Activated T-helper 1 cell treated with Interleukin-2 at 50 U/mL for 16 hours (primary cell): ENCODE measurements at places on chromosomes 5 and 9.

DNA sequence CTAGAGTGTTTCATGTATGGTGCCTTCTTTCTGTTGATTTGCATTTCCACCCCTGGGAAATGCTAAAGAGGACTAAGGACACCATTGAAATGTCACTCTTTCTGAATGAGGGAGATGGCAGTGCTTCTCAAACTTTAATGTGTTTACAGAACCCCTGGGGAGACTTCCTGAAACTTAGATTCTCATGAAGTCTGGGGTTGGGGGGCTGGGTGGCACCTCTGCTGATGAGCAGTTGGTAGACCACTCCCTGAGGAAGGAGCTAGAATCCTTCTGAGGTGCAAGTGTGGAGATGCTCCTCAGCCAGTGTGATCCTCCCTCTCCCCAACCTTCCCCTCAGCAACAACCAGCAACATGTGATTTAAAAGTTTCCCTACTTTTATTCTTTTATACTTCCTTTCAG, 546.8 kb downstream of the LRRC70 start:
- DNase-seq = no peak

- no peak for DNase-seq
Observed at GRCh38 chr5:170534941-170535340, 31.1 kb downstream of the KCNIP1 start.

DNA sequence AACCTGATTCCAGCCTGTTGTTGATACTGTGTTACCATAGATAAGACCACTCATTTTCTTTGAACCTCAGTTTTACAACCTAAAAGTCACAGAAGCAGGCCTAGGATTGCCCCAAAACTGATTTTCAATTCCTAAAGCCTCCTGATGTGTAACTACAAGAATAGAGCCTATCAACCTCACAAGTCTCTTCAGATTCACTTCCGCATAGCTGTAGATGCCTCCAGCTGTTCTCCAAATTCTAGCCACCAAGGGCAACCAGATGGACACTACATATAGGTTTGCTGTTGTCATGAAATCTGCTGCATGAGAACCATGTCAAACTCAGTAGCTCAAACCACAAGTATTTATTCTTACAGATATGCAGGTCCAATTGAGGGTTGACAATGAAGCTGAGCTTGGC, 143.5 kb downstream of the SPATA31D1 start:
- DNase-seq = no peak

GRCh38 chr5:126628102-126628501, 27.4 kb downstream of the PHAX start:
- DNase-seq = no peak

DNA sequence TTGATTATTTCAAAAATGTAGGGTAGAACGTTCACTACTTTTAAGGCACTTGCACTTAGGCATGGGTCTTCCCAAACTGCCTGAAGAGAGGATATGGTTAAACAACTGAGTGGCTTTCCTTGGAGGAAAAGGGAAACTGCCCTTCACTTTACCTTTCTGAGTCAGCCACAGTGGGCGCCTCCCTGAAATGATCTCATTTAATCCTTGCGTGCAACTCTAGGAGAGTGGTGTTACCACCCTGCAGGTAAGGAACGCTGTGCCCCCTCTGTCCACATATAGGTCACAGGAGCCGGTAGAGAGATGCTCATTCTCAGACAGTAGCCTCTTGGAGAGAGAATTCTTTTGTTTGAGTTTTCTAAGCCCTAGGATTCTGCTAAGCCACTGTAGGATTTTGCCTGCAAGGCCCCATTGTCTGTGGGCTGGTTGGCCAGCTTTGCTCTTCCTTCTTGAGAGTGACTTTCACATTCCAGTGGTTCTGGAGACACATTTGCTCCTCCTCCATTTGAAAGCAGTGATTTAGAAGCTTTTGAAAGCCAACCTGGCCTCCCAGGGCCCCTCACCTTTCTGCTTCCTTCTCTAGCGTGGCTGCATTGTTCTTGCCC, 110.3 kb upstream of the CTSL start:
- DNase-seq = no peak

DNA sequence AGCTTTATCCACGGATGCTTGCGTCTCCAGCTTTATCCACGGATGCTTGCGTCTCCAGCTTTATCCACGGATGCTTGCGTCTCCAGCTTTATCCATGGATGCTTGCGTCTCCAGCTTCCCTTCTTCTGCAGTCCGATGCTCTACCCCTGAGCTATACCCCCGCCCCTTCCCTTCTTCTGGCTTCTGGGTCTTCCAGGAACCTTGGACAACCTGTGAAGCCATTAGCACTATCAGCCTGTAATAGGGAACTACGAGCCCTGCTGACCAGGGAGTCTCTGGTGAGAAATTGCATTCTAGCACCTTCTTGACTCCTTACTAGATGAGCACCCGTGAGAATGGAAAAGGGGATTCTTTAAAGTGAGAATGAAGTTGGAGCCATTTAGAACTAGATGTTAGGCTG, 39.1 kb upstream of the SH3PXD2B start:
- DNase-seq = no peak

- DNase-seq = no peak
Observed at GRCh38 chr5:151317871-151318270, 14.3 kb upstream of the SLC36A3 start.

DNA sequence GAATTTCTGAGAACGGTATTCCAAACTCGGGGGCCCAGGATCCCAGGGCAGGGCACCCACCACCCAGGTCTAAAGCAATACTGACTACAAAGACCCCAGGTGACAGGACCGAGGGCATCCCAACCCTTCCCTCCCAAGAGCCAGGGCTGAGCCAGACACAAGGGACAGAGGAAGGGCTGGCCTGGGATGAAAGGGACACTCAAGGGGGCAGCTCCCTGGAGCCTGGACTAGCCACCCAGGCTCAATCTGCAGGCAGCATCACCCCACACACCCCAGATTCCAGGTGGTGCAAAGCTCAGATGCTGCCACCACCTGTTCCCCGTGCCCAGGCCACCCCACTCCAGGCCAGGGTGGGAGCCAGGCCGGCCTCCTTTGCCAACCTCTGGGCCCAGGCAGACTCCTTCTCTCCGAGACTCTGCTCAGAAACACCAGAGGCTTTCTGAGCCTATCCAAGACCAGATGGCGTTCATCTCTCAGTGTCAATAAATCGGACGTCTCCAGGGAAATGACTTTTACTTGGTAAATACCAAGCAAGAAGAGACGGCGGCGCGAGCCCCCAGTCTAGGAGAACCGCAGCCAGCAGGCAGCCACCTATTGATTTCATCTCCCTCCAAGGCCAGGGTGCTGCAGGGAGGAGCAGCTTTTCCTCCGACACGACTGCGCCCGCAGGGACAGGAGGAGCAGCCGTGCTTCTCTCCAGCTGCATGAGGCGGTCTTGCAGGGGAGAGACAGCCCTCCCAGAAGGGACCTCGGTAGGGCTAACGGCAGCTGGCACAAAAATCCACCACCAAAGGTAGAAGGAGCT, 94.1 kb upstream of the ADAMTS2 start:
- no peak for DNase-seq
